ENCODE measurements at places on chromosomes 6 and 20.

DNA sequence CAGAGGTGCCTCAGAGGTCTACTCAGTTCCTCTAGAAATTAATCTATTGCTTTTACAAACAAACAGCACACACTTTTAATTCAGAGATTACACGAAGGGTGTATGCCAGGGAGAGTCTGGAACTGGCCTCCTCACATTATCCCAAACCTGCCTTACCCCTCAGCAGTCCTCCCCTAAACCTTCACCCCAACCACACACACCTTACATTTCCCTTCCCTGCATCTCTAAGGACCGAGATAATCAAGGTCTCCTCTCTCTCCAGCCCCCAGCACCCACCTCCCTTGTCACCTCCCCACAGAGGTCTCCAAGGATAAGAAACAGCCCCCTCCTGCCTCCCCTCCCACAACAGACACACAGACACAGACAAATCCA lies 6.1 kb downstream of the HLA-DRB1 start:
- no peak for DNase-seq

GRCh38 chr6:39952167-39952566 lies 17.9 kb upstream of the MOCS1 start:
- peak; percentile 79 for DNase-seq

- DNase-seq = no peak
Observed at GRCh38 chr20:4226330-4227084, 211.1 kb upstream of the RNF24 start.

DNA sequence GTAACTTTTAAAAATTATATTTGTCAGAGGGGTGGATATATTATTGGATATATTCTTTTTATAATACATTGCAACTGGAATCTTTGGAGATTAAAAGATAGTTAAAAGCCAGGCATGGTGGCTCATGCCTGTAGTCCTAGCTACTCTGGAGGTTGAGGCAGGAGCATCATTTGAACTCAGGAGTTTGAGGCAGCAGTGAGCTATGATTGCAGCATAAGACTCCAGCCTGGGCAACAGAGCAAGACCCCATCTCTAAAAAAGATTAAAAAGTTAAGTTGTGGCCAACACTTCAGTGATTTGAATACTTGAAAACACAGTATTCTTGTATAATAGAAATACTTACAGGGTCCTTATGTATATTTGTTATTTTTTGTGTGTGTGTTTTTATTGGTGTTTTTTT lies 15.2 kb downstream of the MAPRE1 start:
- no peak for DNase-seq

DNA sequence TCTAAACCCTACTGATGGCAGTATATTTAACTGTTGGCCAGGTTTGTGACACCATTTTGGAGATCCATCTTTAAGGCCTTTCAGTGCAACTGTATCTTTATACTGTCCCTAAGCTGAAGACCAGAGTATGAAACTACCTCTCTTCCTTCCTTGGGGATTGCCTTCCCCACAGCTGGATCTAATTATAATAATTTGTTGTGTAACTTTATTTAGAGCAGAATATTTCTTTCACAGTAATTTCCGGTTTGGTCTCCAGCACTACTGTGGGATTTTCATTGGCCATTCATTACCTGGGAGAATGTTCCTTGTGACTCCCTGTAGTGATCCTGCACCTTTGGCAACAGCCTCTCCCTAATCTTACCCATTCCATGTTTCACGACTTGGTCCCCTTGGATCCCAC lies 75.2 kb downstream of the AKAP7 start:
- no peak for DNase-seq

- DNase-seq = no peak
Observed at GRCh38 chr6:74705451-74705850, 500.4 kb downstream of the COL12A1 start.

DNA sequence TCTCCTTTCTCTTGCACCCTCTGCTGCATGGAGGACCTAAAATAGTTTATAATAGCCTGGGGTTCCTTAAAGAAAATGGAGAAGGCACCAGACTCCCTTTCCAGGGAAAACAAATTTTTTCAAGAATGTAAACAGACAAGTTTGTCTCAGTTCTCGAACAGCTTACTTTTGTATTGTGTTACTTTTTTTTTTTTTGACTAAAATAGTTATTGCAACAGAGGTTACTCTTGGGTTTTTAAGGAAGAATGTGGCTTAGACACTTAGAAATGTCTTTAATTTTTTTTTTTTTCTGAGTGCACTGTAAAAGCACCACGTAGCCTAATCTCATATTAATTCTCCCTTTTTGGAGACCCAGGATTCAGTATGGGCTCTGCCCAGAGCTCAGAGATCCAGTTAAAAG lies 148.7 kb upstream of the CARMIL1 start:
- DNase-seq = no peak

- DNase-seq = no peak
Observed at GRCh38 chr6:30681766-30682142, 4.7 kb downstream of the PPP1R18 start.

- no peak for DNase-seq
Observed at GRCh38 chr6:124688369-124688768, 273.9 kb upstream of the RNF217 start.

GRCh38 chr6:129287231-129288177 lies 404.6 kb downstream of the LAMA2 start:
- no peak for DNase-seq

GRCh38 chr6:85124472-85125354 lies 325.2 kb upstream of the NT5E start:
- no peak for DNase-seq

GRCh38 chr6:122797537-122797936 lies 8.5 kb downstream of the SMPDL3A start:
- DNase-seq = no peak

- no peak for DNase-seq
Observed at GRCh38 chr6:56913285-56914074, 41.4 kb upstream of the BEND6 start.

DNA sequence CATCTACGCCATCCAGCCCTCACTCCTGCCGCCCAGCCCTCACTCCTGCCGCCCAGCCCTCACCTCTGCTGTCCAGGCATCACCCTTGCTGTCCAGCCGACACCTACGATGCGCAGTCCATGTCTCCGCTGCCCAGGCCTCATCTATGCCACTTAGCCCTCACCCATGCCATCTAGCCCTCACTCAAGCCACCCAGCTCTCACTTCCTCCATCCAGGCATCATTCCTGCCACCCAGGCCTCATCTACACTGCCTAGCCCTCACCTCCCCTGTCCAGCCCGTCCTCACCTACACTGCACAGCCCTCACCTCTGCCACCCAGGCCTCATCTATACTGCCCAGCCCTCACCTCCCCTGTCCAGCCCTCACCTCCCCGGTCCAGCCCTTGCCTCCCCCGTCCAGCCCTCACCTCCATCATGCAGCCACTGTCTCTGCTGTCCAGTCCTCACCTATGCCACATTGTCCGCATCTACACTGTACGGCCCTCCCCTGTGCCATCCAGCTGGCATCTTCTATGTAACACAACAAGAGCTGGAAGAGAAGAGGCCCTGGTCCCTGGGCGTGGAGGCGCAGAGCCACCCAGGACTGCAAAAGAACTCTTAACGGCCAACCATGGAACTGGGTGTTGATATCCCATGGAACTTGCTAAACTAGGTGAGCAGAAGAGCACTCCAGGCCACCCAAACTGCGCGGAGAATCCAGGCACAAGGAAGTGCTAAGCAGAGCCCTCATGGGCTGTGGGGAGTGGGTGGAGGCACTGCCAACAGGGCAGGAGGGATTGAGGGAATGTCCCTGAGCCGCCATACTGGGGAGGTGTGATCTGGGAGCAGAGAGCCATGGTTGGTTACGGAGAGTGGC lies 31.0 kb downstream of the RNASET2 start:
- no peak for DNase-seq

DNA sequence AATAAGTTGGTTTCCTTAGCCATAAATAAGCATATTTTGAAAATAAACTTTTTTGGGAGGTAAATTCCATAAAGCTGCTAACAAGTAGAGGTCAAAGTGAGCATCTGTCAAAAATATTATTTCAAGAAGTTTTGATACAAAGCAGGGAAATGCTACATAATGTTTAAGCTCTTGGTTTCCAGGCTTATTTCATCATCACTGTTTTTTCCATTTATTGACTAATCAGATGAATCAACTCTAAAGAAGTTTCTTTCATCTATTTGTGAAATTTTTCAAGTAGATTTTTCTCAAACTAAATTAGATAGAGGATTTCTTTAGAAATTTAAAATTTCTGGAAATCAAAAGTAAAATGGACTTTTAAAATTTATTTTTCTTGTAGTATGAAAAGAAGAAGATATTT lies 89.5 kb upstream of the TBX18 start:
- no peak for DNase-seq

GRCh38 chr20:18533978-18534644 lies 26.4 kb downstream of the SEC23B start:
- DNase-seq = no peak

DNA sequence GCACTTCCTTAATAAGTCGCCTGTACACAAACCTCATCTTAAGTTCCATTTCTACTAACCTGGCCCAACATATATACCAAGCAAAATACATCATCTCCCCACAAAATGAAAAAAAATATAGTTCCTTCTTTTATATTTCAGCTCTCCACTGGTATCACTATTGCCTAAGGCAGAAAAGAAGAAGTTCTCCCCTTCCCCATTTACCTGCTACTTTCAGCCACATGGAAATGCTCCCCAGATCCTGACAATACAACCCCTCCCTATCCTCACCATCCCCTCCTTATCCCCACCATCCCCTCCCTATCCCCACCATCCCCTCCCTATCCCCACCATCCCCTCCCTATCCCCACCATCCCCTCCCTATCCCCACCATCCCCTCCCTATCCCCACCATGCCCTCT lies 175.7 kb downstream of the LINC00237 start:
- DNase-seq = no peak

- DNase-seq = no peak
Observed at GRCh38 chr6:7073082-7073820, 34.5 kb upstream of the RREB1 start.

GRCh38 chr6:107564589-107564951 lies 74.7 kb downstream of the SOBP start:
- no peak for DNase-seq

GRCh38 chr20:49319208-49319809 lies 41.5 kb upstream of the ZNFX1 start:
- no peak for DNase-seq

GRCh38 chr6:11975353-11975977 lies 36.6 kb upstream of the HIVEP1 start:
- DNase-seq = no peak

All from esophagus muscularis mucosa (tissue), 4 donors.